SJCRH30 (cell line): ENCODE measurements at places on chromosomes 16 and 17. TPM values are rescaled to one million over a fixed set of nuclear protein-coding genes. Genes with fewer than 3 reads are reported as not detected.
A peak's percentile ranks its signal among the peaks of the same experiment; 100 is the strongest.

- no peak for DNase-seq
Observed at GRCh38 chr16:12508054-12508453, 295.6 kb downstream of the CPPED1 start.

DNA sequence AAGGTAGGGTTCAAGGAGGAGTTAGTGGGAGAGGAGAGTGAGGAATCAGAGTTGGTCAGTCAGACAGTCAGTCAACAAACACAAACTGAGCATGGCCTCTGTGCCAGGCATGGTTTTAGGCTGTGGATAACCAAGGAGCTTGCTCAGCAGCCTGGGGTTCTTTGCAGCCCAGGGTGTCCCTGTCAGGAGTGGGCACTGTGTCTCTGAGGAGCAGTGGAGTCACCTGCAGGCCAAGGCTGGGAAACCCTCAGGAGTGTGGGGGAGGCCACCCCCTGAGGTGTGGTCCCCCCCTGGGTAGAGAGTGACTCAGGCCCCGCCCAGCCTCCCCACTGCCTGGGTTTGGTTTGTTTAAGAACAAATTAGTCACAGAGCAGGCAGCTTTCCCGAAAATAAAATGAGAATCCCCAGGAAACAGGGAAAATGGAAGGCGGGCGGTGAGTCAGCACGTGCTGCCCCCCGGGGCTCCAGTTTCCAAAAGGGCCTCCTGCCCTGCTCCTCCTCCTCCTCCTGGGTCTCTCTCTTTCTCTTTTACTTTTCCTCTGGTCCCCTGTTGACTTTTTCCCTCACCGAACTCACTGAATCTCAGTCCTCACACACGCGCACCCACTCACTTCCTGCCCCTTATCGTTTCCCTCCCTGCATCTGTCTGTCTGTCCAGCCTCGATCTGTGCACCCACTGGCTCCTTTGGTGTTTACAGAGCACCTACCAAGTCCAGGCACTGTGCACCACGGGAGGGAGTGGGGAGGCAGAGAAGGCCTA is 44.3 kb downstream of the SOCS3 start:
- DNase-seq, result peak; percentile 96

- DNase-seq, result no peak
Observed at GRCh38 chr16:49832177-49832576, 23.7 kb downstream of the ZNF423 start.

DNA sequence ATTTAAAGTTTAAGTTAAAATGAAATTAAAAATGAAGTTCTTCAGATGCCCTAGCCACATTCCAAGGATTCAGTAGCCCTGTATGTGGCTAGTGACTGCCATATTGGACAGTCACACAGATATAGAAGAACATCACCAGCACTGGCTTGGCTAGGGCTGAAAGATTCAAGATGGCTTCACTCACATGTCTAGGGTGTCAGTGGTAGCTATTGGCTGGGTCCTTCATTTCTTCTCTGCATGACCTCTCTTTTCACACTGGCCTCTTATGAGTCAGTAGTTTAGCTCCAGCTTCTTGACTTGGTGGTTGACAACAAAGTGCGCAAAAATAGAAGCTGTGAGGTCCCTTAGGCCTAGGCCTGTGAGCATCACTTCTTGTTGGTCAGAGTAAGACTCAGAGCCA is 1.7 kb upstream of the CDC27 start:
- no peak for DNase-seq

GRCh38 chr17:79612468-79613194 is 1.8 kb upstream of the RBFOX3 start:
- DNase-seq, result peak; percentile 64

DNA sequence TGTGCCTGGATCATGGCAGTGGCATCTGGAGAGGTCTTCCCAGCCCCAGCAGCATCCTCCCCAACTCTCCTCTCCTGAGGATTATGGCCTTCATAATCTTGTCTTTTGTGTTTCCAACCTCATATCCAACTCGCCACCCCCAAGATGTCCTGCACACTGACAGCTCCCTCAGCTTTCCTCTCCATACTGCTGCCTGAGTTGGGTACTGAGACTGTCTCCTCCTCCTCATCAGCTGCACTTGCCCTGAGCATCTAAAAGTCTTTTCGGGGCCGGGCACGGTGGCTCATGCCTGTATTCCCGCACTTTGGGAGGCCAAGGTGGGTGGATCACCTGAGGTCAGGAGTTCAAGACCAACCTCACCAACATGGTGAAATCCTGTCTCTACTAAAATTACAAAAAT is 2.0 kb downstream of the CD300LB start:
- peak; percentile 2 for DNase-seq

- DNase-seq, result no peak
Observed at GRCh38 chr16:86481607-86482006, 28.7 kb upstream of the FOXF1 start.

DNA sequence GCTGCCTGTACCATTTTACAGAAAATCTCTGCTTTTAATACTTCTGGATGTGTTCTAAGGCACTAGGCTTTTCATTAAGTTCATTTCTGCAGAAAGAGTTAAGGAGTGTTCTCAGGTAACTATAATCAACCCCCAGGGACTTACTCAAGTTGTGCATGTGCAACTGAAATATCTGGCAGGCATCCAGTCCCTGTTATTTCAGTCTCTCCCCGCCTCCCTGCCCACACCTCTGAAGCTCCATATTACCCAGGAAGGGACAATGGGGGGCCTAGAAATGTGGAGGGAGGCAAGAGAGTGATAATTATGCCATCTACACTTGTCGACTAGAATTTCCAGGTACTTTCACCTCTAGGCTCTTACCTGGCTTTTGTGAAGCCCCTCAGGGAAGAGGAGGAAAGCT is 432.2 kb downstream of the MAF start:
- no peak for DNase-seq

DNA sequence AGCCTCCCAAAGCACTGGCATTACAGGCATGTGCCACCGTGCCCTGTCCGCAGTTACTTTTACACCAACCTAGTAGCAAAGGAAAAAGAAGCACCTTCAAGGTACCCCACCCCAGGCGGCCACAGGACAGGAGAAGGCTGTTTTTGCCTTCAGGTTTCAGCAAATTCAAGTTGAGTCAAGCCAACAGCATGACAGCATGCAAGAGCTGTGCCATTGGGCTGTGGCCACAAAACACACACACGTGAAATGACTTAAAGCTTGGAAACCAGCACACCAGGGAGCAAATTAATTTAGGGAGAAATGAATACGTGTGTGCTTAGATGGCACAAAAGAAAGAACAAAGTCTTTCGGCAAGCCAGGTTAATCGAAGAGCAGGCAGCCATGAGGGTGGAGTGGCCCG is 39.7 kb downstream of the ERCC4 start:
- DNase-seq, result no peak

DNA sequence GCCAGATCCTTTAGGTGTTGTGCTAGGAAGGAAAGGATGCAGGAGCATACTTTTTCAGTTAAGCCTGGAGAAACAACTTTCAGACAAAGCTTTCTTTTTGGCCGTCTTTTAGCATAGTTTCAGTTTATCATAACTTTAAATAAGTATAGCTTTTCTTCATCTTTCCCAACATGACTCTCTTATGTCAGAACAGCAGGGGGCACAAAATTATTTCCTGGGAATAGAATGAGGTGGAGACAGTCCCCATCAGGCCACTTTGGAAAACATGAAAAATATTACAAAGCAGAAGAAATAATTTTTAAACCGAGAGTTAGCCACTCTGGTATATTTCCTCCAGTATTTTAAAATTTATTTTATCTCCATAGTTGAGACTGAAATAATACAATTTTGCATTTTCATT is 387.6 kb downstream of the HAPSTR1 start:
- DNase-seq, result no peak

DNA sequence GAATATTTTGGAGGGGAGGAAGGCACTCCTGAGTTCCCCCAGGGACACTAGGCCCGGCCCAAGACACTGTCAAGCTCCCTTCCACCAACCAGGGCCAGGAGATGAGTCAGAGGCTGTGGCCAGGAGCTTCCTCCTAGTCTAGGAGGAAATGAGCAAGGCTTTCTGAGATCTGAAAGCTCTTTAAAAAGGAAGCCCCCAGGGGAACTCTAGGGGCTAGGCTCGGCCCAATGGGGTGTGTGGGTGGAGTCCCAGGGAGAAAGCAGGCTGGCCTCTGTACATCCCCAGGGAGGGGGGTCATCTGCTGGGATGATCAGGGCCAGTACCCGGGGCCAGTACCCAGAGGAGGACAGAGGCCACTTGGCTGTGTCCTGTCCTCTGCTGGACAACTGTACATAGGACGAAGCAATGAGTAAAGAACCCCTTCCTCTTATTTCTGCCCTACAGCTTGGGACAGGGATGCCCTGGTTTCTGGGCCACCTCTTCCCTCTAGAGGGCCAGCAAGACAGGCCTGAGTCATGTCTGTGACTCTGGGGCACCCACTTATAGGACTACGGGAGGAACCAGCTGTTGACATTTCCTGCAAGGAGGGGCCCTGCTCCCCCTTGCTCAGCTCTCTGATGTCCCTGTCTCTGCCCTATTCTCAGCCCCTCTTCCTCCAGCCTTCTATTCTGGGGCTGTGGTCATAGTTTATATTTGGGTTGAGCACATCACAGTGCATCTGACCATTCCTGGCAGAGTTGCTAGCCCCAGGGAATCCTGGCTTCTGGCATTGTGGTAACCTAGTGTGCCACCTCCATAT is 2.7 kb downstream of the FHOD1 start:
- DNase-seq, result peak; percentile 80

Gene TMEM132E
- not detected in 2 replicates for total RNA-seq

Gene CCL15
- total RNA-seq, result not detected in 2 replicates

Gene NPIPA3
- 1.8 and 3.2 TPM in 2 replicates for total RNA-seq
